Immature natural killer cell (primary cell): ENCODE measurements at places on chromosomes 2 and 18.

GRCh38 chr18:3671176-3671575 lies 221.2 kb downstream of the TGIF1 start:
- no peak for DNase-seq

GRCh38 chr2:201697899-201698298 lies 545 bp downstream of the MPP4 start:
- DNase-seq = no peak

DNA sequence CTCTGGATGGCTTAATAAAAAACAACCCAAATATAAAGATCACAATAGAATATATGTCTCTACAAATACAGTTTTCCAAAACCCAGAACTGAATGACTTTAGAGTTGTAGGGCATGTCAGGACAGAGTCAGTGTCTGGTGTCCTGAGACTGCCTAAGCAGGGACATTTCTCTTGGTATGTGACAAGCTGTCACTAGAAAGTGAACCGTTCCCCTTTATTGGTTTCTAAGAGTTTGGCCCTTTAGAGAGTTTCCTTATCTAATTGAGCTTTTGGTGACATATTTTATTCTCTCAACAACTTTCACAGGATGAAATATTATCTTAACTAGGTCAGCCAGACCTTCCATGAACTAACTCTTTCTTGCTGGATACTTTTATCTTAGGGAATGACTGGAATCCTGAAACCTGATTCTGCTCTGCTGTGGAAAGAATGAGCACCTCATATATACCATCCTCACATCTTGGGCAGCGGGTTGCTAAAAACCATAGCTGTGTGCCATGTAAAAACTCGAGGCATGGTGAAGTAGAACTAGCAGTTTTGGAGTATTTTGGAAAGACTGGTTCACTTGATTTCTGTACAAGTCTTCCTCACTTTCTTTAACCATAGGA lies 54.8 kb downstream of the CAVIN2 start:
- DNase-seq = no peak

DNA sequence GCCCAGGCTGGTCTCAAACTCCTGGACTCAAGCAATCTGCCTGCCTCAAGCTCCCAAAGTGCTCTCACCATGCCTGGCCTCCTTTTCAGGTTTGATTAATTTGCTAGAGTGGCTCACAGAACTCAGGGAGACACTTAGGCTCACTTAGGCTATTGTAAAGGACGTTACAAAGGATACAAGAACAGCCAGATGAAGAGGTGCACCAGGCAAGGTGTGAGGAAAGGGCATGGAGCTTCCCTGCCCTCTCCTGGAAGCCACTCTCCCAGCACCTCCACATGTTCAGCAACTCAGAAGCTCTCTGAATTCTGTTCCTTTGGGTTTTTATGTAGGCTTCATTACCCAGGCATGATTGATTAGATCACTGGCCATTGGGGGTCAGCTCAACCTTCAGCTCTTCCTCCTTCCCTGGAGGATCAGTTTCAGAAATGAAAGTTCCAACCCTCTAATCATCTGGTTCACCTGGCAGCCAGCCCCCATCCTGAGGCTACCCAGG lies 78.7 kb upstream of the RGPD5 start:
- no peak for DNase-seq

- no peak for DNase-seq
These were observed 25.9 kb downstream of the COL6A3 start for GRCh38 chr2:237388036-237388435.

- no peak for DNase-seq
These were observed 164.7 kb downstream of the GRB14 start for GRCh38 chr2:164456619-164457018.

GRCh38 chr2:88903749-88904353 lies 212.4 kb downstream of the RPIA start:
- DNase-seq = no peak

DNA sequence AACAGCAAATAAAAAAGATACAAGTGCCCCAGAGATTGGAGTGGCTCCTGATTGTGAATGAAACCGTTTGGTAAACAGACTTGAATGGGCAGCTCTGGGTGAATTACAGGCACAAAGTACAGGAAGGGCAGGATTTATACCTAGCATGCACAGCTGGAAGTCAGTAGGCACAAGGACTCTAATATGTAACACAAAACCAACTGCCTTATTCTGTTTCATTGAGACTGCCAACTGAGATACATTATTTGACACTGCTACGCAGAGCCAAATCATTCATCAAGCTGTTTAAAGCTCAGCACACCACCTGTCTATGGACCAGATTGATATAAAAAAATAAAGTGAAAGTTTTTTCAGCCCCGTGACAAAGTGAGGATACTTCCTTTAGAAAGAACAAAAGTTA lies 541.2 kb downstream of the NUP35 start:
- DNase-seq = no peak

- DNase-seq = no peak
These were observed 483.8 kb upstream of the REG3G start for GRCh38 chr2:78541451-78542267.

- no peak for DNase-seq
These were observed 115.0 kb downstream of the CELF4 start for GRCh38 chr18:37450434-37451132.

- DNase-seq = no peak
These were observed 13.6 kb downstream of the LYPD1 start for GRCh38 chr2:132656266-132656975.

DNA sequence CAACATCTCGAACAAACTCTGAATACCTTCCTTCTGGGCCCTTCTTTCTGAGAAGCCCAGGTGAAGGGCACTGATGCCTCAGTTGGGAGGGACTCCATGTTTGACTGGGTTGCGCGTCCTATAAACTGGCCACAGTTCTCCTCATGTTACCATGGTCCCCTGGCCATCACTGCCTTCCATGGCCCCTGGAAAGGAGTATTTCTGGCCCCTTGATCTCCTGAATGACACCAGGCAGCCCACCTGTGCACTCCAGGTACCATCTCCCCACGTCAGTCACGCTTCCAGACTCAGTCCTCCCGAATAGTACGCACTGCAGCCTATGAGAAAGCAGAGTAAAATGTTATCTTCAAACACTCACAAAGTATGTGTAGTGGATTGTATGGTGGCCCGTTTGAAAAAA lies 73.9 kb downstream of the ACKR3 start:
- DNase-seq = no peak

DNA sequence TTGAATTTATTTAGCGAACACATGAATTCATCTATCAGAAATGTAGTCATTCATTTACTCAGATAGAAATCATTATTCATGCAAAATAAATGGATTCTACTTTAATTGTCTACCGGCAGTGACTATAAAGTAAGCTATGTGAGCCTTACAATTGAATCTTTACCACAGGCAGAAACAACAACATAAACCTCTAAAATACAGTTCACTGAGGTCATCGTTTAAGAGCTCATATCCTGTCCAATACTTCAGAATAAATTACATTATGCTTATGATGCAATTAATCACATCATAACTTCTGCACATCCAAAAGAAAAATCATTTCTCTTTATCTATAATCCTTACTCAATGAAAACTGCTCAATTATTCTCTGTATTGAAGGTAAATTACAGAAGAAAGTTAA lies 244.7 kb downstream of the HNMT start:
- no peak for DNase-seq

DNA sequence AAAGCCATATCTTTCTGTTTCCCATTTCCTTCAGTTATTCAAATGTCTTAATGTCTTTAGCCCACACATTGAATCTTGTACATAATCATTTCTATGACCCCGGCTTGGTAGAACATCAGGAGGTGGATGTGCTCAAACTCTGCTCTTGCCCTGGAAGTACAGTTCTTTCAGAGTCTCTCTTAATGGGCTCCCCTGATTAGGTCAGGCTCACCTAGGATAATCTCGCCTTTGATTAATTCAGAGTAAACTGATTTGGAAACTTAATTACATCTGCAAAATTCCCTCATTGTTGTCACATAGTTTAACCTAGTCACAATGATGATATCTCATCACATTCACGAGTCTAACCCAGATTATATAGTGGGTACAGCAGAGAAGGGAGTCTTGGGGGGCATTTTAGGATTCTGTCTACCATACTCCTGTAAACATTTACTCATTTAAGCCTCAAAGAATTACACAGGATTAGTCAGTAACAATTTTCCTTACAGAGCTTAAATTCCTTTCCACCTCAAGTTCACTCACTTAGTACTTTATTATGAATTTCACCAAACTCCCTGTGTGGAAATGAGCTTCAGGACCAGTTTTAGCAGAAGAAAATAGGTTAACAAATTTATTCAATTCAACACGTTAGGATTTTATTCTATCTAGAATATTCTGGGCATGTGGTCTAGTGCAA lies 135.5 kb downstream of the FHOD3 start:
- no peak for DNase-seq

DNA sequence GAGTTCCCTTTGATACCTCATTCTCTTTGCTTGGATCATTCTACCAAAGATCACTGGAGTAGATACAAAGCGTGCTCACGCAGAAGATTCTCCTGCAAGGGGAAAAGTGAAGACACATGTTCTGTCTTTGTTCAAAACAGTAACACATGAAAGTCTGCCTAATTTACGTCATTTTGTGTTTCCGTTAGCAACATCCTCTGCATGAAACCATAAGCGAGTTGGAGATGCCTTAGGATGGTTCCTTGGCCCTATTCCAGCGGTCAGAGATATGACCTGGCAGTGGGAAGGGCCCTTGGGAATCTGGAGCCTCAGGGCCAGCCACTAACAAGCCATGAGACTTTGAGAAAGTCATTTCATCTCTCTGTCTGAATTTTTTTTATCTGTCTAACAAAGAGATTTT lies 180.9 kb upstream of the TWIST2 start:
- no peak for DNase-seq

- DNase-seq = no peak
These were observed 58.2 kb upstream of the ST6GAL2 start for GRCh38 chr2:106944215-106944614.

GRCh38 chr2:112144966-112145365 lies 6.8 kb downstream of the FBLN7 start:
- no peak for DNase-seq

DNA sequence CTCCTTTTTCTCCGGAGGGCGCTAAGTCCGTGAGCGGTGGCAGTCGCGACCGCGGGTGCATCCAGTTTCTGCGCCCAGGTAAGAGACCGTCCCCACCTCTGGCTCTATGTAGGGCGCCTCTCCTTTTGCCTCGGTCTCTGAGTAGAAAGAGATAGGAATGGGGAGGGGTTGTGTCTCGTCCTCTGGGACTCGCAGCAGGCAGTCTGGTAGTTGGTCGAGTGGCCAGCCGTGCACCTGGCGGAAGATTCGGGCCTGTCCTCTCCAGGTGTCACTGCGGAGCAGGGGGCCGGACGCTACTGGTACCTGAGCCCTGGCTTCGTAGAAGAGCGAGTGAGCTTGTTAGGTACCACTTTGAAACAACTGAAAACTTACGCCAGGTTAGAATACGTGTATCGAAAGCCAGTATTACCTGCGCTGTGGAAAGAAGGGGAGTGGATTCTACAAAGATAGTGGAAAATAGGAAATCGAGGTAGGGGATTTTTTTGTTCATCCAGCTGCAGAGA lies 403 bp downstream of the MAP2 start:
- no peak for DNase-seq

DNA sequence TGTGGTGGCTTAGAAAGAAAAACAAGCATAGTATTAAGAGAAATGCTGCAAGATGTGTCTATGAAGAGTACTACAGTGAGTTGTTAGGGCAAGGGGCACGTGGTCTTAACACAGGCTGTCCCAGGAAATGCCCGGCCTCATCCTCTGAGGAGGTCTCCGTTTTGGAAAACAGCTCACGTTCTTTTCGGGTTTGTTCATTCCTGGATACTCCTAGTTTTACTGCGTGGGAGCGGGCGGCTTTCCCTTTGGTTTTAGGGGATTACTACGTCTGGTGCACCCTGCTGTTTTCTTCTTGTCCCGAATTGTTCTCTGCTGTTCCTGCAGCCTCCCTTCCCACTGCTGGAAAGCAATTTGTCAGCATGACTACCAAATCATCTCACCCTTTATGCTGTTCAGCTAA lies 55.5 kb upstream of the RAB6D start:
- DNase-seq = no peak

GRCh38 chr2:8296306-8296705 lies 385.6 kb upstream of the ID2 start:
- DNase-seq = no peak
